ENCODE measurements at places on chromosomes 2 and 18.

DNA sequence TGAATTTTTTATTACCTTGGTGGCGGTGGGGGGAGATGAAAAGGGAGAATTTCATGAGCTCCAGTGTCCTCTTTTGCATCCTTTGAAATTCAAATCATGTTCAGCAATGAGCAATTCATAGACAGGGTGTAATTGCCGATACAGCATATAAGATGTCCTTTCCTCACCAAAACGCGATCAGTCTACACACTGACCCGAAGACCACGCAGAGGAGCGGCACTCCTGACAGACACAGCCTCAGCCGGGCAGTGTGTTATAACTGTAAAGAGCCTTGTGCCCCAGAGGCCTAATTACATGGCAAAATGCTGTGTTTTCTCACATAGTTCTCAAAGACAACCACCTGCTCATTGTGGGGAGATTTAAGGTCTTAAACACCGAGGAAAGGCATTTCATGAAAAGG is 38.4 kb upstream of the APCDD1 start:
- DNase-seq, result no peak

GRCh38 chr2:121836611-121837010 is 81.2 kb downstream of the TSN start:
- DNase-seq, result no peak

DNA sequence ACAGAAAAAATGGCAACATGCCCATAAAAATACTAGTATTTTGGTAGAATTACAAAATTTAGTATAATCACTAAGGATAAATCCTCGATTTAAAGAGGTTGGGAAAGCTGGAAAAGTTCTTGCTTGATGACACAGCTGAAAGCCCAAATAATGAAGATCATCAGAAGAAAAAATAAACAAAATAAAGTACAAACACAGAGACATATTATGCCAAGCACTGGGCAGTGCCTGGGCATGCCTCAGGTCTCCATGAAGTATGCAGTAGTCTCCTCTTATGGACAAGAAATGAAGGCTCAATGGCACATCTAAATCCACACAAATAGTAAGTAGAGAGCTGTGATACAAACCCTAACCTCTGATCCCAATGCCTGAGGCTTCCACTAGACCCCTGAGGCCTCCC is 57.7 kb downstream of the RNU4ATAC start:
- DNase-seq, result no peak

DNA sequence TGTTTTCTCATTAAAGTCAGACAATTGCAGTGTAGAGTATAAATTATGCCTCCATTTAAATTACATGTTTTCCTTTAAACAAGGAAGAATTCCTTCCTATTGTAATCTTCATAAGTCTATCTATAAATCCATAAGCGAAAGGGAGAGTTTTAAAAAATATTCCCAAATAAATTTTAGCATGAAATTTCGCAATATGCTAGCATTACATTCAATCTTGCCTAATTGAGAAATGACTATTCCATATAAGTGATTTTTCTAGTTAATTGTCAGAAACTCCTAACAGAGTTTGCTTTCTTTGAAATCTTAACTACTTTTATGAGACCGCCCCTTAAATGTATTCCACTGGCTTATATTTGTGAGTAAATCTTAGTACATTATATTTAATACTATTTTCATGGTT is 133.1 kb upstream of the CRIM1 start:
- DNase-seq, result no peak

GRCh38 chr18:44763327-44763726 is 82.6 kb downstream of the SETBP1 start:
- DNase-seq, result no peak

DNA sequence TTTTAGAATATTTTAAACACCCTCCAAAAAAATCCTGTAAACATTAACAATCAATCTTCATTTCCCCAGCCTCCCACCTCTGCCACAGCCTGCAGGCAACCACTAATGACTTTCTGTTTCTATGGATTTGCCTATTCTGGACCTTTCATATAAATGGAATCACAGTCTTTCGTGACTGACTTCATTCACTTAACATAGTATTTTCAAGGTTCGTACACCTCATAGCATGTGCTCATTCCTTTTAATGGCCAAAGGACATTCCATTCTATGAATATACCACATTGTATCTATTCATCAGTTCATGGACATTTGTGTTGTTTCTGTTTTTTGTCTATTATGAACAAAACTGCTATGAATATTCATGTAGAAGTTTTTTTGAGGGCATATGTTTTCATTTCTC is 48.5 kb downstream of the NAT8 start:
- DNase-seq, result no peak

- DNase-seq, result no peak
Measured at GRCh38 chr18:23356915-23357601, 96.0 kb upstream of the RIOK3 start.

GRCh38 chr2:233339427-233339826 is 14.9 kb upstream of the DGKD start:
- DNase-seq, result no peak

Data from activated CD8-positive, alpha-beta memory T cell treated with anti-CD3 and anti-CD28 coated beads, Interleukin-2, amount 50 U/mL, for 4 hours (primary cell).